ENCODE measurements at places on chromosomes 12 and 14.

GRCh38 chr12:91264178-91264577 is 81.6 kb upstream of the DCN start:
- DNase-seq, result no peak

GRCh38 chr12:132144810-132145168 is 532 bp downstream of the NOC4L start:
- DNase-seq, result no peak

- DNase-seq, result no peak
These were observed 41.3 kb upstream of the SLCO1C1 start for GRCh38 chr12:20653871-20654270.

DNA sequence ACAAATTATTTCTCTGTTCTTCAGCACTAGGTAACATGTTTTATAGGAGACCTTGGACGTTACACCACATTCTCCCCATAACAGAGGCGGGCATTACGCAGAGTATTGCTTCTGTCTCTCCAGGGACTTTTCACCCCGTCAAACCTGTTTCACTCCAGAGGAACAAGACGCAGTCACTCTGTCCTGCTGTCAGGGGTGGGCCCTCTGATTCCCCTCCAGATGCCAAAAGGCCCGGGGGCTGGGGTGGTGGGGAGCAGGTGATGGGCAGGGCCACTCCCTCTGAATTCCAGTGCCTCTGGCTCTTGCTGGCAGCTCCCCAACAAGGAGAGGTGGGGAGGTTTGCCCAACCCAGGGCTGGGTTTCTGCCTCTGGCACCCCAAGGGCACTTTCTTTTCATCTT is 71.9 kb downstream of the NTF3 start:
- DNase-seq, result no peak

DNA sequence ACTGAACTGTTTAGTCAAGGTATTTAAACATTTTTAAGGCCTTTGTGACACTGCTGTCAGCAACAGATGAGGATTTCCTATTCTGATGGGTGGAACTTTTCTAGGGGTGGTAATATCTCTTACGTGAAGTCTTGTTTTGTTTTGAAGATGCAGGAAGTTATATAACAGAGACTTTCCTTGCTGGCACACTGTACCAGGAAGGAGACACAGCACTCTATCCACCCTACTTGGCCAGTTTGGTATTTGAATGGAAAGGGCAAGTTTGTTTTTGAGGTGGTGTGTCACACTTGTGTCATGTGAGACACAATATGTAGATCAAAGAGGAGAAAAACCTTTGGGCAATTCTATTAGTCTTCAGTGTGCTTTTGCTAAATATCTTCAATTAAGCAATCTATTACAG is 51.6 kb upstream of the SRP54 start:
- peak; percentile 36 for DNase-seq

GRCh38 chr14:66109426-66109825 is 376.7 kb upstream of the CCDC196 start:
- DNase-seq, result no peak

GRCh38 chr14:75970989-75971388 is 10.8 kb downstream of the TGFB3 start:
- DNase-seq, result no peak

DNA sequence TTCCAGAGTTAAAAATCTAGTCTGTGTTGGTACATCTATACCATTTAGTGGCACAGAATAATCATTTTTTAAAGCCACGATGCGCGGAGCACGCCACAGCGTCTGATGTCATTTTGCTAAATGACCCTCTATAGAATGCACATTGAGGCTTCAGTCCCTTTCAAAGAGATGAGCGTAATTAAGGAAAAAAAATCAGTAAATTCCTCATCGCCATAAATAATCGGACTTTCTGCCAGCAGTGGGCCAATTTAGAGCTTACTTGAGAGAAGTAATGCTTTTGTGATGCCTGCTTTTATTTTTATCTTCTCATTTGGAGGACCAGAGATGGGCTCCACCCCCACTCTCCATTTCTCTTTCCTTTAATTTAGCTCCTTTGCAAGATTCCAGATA is 4.0 kb downstream of the ASCL1 start:
- no peak for DNase-seq

- DNase-seq, result no peak
These were observed 9.0 kb downstream of the OAS3 start for GRCh38 chr12:112947314-112947713.

Data from activated naive CD8-positive, alpha-beta T cell treated with anti-CD3 and anti-CD28 coated beads for 36 hours (primary cell).